NCI-H1105 treated with DMSO at 0.1 percent for 48 hours (cell line): ENCODE measurements at places on chromosomes 5 and 9.

DNA sequence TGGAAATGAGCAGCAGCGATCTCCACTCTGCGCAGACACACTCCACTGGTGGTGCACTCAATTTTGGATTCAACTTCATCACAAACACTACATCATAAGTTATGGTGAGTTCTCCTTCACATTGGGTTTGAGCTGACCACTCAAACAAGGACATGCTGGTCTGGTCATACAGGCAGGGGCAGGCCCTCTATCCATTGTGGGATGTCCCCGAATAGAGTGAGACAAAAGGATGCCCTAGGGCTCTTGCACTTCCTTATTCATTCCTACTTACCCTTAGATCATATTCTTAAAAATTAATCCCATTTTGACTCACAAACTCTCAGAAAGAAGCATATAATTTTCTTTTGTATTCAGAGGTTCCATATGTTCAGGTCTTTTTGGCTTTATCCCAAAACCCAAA is 16.3 kb upstream of the PJA2 start:
- no peak for DNase-seq

- DNase-seq = peak; percentile 11
Measured at GRCh38 chr9:126327714-126328185, 1.1 kb downstream of the MVB12B start.

DNA sequence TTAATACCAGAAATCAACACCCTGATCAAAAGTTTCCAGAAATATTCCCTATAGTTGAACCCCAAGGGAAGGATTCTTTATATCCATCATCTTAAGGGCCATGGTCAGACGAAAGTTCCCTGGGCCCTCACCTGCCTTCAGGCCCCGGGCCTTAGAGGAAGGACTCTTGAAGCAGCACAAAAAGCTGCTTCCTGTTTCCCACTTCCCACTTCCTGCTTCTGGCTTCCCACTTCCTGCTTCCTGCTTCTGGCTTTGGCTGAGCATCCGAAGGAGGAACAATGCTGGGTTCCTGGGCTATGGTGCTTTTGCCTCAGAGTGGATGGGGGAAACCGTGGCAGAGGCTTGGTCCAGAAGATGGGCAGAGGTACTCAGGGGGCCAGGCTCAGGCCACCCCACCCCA is 25.8 kb upstream of the DAP start:
- no peak for DNase-seq

DNA sequence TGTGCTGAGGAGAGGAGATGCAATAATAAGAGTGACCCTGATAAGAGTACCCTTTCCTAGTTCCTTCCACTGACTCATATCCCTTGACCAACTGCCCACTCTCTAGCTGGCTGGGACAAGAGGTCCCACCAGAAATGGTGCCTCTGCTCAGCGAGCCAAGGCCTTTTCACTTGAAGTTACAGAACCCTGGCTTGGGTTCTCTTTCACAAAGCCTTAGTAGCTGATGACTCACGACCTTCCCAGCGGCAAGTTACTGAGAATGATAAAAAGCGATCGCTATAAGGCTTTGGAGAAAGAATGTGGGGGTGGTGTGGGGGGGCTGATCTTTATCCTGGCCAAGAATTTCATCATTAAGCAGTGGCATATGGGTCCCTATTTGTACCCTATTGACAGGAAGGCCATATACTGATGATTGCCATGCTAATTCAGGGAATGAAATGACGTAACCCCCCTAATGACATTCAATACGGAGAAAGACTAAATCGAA is 90.3 kb downstream of the FBXO38 start:
- no peak for DNase-seq

GRCh38 chr5:2902186-2902585 is 150.7 kb upstream of the IRX2 start:
- DNase-seq = no peak

DNA sequence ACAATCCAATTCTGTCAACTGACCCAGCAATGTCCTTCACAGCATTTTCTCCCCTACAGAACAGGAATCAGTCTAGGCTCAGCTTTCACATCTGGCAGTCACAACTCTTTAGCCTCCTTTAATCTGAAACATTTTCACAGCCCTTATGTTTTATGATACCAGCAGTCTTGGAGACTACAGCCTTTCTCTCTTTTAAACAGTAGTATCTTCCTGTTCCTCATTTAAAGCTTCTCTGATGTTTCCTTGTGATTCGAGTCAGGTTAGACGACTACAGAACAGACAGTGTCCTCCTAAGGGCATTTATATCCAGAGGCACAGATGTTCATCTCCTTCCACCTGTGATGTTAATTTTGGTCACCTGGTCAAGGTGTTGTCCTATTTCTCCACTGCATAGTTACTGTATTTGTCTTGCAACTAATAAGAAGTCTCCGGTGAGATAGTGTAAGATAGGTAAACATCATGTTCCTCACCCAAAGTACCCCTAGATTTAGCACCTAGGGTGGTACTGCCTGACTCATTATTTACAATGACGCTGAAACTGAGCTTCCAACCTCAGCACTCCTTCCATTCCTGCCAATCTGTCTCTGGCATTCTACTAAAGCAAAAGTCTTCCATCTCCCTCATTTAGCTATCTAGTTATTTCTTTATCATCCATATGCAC is 20.7 kb downstream of the TTC39B start:
- no peak for DNase-seq

- no peak for DNase-seq
Measured at GRCh38 chr5:56822981-56823380, 7.6 kb downstream of the MAP3K1 start.

- peak; percentile 27 for DNase-seq
Measured at GRCh38 chr9:111966861-111967291, 70.3 kb downstream of the UGCG start.

GRCh38 chr5:67793418-67793817 is 422.1 kb upstream of the PIK3R1 start:
- no peak for DNase-seq

DNA sequence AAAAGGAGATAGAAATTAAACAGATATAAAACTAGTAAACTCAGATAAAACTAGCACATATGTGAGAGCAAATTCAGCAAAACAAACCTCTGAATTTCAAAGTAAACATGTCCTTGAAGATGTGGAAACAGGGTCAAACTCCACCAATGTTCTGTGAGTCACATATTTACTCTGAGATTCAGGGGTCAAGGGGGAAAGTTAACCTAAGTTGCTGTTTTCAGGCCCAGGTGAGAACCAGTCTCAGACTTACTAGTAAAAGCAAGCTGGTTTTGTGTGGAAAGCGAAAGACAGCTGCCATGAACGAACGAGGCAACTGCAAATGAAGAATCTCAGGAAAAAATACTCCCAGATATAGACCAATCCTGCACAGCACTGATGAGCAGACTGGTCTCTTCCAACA is 29.0 kb downstream of the PSMB7 start:
- no peak for DNase-seq

DNA sequence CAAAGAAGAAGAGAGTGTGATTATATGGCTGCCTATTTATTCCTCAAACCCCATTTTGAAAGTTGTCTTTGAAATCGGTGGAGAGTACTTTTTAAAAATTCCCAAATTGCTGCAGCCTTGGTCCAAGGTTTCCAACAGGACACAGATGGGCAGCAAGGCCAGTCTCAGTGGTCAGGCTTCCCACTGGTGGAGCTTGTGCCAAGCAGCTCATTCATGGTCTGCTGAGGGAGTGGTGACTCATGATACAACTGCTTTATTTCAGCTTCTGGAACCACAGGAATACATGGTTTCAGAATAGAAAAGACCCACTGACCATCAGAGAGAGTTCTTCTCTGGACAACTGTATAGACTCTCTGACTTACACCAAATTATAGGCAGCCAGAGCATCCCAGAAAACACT is 673.1 kb upstream of the KLF4 start:
- no peak for DNase-seq

DNA sequence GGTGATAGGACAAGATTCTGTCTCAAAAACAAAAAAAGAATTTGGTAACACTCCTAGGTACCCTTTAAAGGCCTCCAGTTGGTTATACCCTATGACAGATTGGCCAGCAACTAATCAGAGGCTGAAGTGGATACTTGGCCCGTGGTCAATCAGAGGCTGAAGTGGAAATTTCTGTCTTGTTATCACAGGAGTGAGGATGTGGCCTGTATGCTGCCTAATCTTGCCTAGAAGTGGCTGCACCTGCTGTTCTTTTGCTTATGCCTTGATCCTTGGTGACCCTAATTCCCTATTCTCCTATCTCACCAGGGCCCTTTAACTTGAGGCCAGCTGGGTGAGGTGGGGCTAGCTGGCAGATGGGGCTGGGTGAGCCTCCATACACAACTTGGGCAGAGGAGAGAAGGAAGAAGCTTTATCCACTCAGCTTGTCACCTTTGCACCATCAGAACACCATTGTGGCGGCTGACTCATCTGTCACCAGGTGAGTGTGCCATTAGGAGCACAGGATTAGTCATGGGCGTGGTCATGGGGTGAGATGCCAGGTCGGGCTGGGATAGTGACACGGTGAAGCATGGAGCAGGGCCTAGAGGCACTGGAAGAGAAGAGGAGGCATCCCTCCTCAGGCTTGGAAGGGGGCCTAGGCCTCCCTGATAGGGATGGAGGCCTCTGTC is 41.5 kb downstream of the SAR1B start:
- DNase-seq = no peak
